ENCODE measurements at places on chromosomes 5 and 9. TPM values are rescaled to one million over a fixed set of nuclear protein-coding genes. Genes with fewer than 3 reads are reported as not detected.

The LEAP2 gene
- 4.0 TPM for polyA plus RNA-seq

GRCh38 chr9:127869310-127870152 lies 7.9 kb downstream of the AK1 start:
- DNase-seq = peak; percentile 73

- no peak for DNase-seq
Observed at GRCh38 chr5:138661291-138661960, 86.2 kb upstream of the HSPA9 start.

GRCh38 chr9:127983847-127984289 lies 3.1 kb upstream of the EEIG1 start:
- DNase-seq = no peak

DNA sequence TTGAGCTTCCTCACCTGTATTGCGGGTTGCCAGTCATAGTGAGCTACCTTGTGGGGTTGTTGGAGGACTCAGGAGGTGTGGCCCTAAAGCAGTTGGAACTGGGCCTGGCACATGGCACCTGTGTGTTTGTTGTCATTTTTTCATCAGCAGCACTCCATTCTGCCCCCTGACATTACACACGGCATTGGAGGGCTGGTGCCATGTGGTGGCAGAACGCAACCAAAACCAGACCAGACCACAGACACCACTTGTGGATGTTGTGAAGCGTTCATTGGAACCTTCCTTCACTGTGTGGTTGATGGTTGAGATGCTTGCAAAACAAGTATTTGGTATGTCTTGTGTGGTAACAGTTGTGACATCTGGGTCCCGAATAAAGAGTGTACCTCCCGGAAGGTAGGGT lies 113.2 kb upstream of the ERCC6L2 start:
- no peak for DNase-seq

- DNase-seq = no peak
Observed at GRCh38 chr9:83111169-83111568, 48.2 kb upstream of the RASEF start.

GRCh38 chr5:58466939-58467338 lies 7.1 kb upstream of the PLK2 start:
- DNase-seq = no peak

The CEL gene
- polyA plus RNA-seq = 4.1 TPM

The CERCAM gene
- polyA plus RNA-seq = 50.7 TPM

DNA sequence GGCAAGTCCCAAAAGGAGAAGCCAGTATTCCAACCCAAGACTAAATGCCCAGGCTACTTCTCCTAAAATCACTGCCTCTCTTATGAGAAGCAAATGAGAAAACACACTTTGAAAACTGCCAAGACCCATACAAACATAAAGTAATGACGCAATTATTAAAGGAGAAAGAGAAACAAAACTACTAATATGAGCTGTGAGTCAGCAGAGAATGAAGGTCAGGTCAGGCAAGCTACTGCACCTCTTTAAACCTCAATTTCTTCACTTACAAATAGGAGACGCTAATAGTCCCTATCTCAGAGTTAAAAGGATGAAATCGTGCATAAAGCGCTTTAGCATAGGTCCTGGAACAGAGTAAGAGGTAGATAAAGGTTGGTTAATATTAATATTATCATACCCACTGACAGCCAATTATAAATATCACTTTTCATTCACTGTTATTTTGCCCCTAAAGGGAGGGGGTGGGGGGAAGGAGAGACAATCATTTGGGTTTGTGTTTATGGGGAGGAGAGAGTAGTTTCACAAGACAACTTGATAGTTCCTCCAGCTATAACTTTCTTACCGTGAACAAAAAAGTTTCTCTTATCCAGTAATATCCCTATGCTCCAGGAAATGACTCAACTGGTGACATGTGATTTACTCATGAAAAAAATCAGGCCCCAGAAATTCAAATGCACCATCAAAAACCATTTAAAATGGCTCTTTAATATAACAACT lies 3.6 kb downstream of the PSMB7 start:
- no peak for DNase-seq

DNA sequence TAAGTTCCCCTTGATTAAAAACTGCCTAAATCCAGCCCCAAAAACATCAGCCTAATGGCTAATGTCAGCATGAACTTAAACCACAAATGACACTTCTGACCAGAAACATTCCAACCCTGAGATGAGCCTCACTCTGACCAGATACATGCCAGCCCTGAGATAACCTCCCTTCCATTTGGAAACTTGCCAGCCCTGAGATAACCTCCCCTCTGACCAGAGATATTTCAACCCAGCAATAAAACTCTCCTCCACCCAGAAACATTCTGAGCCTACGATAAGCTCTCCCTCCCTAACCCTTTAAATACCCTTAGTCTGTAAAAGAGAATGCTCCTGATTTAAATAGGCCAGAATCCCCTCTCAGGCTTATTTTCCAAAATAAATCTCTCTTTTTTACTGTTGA lies 1035.7 kb upstream of the NUDT12 start:
- DNase-seq = no peak

DNA sequence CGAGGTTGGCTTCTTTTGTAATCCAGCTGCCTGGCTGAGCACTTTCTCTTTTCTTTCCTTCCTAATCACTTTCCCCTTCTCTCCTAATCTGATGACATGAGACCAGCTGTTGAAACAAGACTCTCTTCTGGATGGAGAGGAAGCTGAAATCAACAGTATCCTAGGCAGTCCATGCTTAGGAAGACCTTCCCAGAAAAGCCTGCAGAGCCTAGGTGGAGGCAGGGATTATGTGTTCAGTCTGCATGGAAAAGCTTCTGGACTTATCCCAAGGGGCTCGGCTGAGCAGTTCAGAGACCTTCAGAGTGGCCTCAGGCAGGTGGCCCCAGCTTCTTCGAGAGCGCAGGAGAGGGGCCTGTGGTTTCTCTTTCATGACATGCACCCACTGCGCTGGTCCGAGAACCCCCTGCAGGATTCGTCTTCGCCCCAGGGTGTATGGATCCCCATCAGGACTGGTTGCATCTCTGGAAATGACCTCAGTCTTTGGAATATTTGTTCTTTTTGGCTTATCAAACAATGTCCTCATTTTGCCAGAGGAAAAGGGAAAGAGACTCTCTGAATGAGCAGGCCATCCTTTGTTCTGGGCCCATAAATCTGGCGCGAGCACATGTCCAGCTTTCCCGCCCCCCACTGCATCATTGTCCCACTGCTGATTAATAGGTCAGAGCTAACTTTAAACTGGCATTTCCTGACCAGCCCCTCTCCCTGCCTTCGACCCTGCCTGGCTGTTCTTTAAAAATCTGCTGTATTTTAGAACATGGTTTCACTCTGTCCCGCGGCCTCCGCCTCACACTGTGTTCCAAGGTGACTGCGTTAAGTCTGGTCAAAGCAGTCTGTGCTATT lies 177.9 kb upstream of the KLF4 start:
- DNase-seq = peak; percentile 20

- no peak for DNase-seq
Observed at GRCh38 chr5:108636135-108636853, 111.4 kb upstream of the FER start.

The FGFR4 gene
- polyA plus RNA-seq = 87.4 TPM

The TAS2R1 gene
- polyA plus RNA-seq = 0.13 TPM

GRCh38 chr9:7154650-7155049 lies 396.9 kb downstream of the KDM4C start:
- no peak for DNase-seq

The PIP5K1B gene
- polyA plus RNA-seq = 6.0 TPM

DNA sequence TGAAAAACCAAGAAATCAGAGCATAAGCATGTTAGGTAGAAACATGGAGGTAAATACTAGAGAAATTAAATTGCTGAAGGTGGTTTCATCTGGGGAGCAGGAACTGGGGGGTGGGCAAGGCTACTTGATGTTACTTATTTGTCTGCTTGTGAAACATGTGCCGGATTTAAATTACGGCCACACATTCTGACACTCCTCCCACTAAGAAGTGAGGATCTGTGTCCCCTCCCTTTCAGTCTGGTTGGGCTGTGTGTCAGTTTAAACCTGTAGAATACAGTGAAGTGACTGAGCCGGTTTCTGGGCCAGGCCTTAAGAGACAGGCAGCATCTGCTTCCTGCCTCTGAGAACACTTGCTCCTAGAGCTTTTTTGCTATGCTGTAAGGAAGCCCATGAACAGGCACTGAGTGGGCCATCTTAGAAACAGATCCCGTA lies 2.3 kb upstream of the IARS1 start:
- no peak for DNase-seq

The FOXD4 gene
- polyA plus RNA-seq = 0.26 TPM

The PPP3R2 gene
- not detected for polyA plus RNA-seq

DNA sequence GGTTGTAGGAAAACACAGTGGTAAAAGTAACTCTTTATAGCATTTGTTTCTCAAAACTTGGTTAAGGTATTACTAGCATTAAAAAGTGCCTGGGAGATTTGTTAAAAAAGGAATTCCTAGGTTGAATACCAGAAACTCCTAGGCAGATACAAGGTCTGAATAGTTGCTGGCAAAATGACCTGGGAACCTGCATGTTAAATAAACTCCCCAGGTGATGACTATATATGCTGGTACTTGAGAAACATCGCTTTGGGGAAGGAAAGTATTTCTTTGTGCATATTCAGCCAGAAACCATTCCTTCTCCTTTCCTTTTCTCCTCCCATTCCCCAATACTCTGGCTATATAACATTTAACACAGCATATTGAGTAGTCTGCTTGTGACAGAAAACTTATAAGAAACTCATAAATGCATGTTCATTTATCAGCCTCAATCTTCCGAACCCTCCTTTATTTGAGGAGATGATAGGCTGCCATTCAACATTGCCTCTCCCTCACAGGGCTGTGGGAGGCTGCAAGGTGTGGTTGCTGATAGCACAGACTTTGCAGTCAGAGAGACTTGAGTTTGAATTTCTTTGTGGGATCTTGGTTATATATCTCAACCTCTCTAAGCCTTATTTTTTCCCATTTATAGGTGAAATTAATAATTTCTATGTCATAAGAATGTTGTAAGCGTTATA lies 28.7 kb downstream of the PCSK1 start:
- DNase-seq = no peak

DNA sequence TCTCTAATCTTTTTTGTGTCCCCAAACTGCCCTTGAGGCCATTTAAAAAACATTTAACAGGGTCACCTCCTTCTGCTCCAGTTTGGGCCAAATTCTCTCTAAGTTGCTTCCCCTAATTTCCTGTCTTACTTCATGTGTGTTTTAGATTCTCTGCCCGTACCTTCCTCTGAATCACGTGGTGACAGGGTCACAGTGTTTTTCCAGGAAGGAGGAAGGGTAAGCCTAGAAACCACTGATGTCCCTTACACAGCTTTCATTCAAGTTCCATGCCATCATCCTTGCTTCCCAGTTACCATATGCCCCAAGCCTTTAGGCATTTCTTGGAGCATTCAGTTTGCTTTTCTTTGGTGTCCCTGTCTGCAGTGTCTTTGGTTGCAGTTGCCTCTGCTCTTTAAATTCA lies 42.4 kb upstream of the MACIR start:
- DNase-seq = no peak

DNA sequence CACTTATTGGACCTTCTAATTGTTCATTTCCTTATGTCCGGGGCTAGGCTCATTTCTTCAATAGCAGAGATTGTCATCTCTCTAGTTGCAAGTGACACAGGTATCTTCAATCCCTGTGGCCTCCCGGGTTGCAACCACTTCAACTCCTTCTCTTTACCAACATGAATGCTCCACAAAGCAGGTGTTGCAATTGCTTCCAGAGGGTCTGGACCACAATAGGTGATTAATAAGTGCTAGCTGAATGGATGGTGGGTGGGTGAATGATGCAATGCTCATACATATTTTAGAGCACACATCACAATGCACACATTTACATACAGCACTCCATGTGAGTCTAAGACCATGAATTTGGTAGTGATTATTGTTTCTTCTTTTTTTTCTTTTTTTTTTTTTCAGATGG lies 2.6 kb downstream of the CEMIP2 start:
- DNase-seq = no peak

- no peak for DNase-seq
Observed at GRCh38 chr9:131625790-131626670, 80.7 kb downstream of the PRRT1B start.

GRCh38 chr5:112951124-112951702 lies 25.4 kb upstream of the DCP2 start:
- DNase-seq = no peak

The CFAP77 gene
- 1.3 TPM for polyA plus RNA-seq

DNA sequence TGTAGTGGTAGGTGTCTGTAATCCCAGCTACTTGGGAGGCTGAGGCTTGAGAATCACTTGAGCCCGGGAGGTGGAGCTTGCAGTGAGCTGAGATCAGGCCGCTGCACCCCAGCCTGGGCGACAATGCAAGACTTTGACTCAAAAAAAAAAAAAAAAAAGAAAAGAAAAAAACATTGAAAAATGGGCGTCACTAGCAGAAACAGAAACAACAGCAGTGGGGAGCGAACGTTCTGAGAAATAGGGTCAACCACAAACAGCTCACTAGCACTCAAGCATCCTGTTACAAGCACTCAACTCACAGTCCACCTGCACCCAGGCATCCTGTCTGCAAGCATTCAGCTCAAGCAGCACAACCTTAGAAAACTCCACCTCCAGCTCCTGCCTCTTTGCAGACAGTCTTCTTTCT lies 17.2 kb downstream of the TRIM14 start:
- DNase-seq = no peak

The C9 gene
- 0.44 TPM for polyA plus RNA-seq

DNA sequence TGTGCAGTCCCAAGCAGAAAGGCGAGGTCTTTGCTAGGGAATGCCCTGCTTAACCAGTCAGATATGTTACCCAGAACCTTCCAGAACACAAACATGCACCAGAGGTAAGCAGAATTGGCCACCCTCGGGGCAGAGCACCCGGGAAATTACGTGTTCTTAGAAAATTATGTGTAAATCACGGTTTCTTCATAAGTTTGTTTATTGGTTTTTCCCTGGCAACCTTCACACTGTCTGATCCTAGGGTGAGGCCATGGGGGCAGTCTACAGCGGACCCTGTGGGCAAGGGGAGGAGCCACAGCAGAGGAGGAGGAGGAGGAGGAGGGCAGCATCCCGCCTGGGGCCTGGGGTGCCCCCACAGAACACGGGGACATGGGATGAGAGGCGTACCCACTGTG lies 31.4 kb downstream of the RXRA start:
- no peak for DNase-seq

DNA sequence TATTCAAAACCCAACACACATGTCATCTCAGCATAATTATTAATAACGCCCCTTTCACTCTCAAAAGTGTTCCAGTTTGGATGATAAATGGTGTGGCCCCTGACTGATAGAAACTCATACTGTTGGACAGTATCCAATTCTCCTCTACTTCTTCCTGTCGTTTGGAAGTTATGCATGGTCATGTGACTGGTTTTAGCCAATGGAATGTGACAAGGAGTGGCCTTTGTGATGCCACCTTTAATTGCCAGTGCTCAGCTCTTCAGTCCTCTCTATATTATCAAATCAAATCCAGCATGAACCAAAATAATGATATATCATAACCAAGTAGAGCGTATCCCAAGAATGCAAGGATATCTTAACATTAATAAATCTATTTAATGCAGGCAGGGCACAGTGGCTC lies 117.8 kb upstream of the SPIN1 start:
- DNase-seq = no peak
